Fibroblast of skin of left biceps (primary cell): ENCODE measurements at places on chromosomes 2 and 18.

DNA sequence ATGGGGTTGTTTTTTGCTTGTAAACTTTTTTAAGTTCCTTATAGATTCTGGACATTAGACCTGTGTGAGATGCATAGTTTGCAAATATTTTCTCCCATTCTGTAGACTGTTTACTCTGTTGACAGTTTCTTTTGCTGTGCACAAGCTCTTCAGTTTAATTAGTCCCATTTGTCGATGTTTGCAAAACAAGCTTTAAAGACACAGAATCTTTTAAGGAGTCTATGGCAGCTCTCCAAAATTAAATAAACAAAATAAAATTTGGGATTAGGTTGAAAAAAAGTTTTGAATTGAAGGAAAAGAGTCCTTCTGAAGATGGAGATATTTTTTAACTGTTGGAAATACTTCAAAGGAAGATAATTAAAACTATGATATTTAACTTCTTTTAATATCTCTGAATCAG, 88.8 kb downstream of the MAP3K20 start:
- DNase-seq = no peak

GRCh38 chr2:10171006-10171800, 48.7 kb downstream of the RRM2 start:
- no peak for DNase-seq

DNA sequence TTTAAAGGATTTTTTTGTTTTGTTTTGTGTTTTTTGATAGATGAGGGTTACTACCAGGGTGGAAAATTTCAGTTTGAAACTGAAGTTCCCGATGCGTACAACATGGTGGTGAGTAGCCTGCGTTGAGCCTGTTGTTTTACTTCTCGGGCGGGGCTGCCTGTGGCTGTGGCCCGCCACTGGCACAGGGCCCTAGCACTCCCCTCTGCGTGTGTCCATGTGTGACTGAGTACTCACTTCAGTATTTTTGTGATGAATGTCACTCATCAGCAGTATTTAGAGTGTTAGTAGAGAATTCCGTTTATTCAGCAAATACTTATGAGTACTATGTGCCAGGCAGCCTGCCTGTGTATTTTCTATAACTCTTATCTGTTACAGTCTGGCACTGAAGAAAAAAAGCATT, 44.3 kb upstream of the SCLY start:
- DNase-seq = no peak

GRCh38 chr2:218958276-218958675, 1.2 kb upstream of the CDK5R2 start:
- no peak for DNase-seq
